T-helper 2 cell (primary cell): ENCODE measurements at places on chromosomes 4 and X.

DNA sequence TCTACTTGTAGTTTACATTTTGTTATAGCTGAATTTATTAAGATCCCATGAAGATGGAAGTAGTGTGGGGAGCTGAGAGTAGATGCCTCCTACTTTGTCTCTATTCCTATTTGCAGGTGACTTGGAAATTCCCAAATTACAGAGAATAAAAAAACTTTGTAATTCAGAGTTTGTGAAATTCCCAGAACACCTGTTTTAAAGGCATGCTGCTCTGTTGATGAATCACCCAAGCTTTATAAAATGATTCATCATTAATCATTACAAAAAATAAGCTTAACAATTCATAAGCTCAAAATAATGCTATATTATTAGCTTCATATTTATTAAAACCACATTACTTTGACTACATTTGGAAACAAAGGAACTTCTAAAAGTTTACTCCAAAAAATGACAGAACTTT lies 856.3 kb downstream of the RPA4 start:
- no peak for DNase-seq

GRCh38 chr4:184169225-184169867 lies 48.3 kb downstream of the ENPP6 start:
- DNase-seq = no peak

GRCh38 chr4:90546114-90546513 lies 418.9 kb downstream of the CCSER1 start:
- DNase-seq = no peak

- no peak for DNase-seq
These were observed 5.6 kb downstream of the PRDM8 start for GRCh38 chr4:80202741-80203553.

GRCh38 chr4:159540038-159540437 lies 437.2 kb downstream of the RAPGEF2 start:
- no peak for DNase-seq

DNA sequence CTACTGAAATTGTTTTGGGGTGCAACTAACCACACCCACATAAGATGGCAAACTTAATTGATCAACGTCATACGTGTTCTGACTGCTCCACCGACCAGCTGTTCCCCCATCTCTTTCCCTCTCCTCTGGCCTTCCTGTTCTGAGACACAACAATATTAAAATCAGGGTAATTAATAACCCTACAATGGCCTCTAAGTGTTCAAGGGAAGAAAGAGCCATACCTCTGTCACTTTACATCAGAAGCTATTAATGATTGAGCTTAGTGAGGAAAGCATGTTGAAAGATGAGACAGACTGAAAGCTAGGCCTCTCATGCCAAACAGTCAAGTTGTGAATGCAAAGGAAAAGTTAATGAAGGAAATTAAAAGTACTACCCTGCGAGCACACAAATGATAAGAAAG lies 173.9 kb upstream of the FTHL17 start:
- no peak for DNase-seq

GRCh38 chr4:8872402-8873291 lies 1.0 kb upstream of the HMX1 start:
- no peak for DNase-seq

- peak; percentile 9 for DNase-seq
These were observed 207.9 kb upstream of the FAM241A start for GRCh38 chr4:111937368-111937767.
